ENCODE measurements at places on chromosomes 5 and 9.

- no peak for DNase-seq
Observed at GRCh38 chr9:34635556-34635955, 2.0 kb downstream of the SIGMAR1 start.

DNA sequence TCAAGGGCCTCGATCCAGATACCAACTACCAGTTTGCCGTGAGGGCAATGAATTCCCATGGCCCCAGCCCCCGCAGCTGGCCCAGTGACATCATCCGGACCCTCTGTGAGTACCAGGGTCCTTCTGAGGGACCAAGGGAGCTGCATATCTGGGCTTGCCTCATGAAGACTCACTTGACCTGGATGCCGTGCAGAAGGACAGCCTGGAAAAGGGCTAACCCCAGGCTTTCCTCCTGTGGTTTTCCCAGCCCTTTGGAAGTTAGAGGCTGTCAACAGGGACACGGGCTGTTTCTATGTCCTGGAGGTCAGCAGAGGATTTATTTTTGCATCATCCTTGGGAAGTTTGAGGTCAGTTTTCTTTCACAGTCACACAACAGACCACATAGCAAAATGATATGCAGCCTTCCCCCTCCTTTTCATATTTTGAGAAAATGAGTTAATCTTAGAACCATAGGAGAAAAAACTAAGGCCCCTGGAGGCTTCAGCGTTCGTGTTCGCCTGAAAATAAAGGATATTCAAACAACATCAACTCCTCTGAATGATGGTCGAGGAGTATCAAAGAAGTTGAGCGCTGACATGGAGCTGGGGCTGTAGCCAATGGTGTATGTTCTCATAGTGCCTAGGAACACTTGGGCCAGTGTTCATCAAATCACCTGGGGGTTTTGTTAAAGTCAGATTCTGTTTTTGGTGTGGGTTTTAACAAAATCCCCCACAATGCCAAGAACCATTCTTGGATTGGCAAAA, 112.2 kb downstream of the EGFLAM start:
- no peak for DNase-seq

GRCh38 chr5:65440456-65440855, 41.3 kb downstream of the ADAMTS6 start:
- no peak for DNase-seq

DNA sequence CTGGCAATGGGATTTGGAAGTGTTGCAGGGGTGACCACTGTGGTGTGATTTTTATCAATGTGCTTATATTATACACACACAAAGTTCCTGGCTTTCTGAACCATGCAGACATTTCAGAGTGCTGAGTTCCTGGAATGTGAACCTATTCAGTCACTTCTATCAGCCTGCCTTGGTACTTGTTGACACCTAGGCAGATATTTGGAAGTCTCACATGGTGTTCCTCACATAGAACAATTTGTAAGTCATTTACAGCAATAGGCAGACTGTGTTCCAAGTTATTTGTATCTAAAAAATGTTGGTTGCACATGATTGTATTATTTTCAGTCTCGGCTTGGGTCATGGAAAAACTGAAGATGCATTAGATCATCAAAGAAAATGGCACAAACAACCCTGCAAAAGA, 182.2 kb downstream of the SREK1 start:
- DNase-seq = no peak

DNA sequence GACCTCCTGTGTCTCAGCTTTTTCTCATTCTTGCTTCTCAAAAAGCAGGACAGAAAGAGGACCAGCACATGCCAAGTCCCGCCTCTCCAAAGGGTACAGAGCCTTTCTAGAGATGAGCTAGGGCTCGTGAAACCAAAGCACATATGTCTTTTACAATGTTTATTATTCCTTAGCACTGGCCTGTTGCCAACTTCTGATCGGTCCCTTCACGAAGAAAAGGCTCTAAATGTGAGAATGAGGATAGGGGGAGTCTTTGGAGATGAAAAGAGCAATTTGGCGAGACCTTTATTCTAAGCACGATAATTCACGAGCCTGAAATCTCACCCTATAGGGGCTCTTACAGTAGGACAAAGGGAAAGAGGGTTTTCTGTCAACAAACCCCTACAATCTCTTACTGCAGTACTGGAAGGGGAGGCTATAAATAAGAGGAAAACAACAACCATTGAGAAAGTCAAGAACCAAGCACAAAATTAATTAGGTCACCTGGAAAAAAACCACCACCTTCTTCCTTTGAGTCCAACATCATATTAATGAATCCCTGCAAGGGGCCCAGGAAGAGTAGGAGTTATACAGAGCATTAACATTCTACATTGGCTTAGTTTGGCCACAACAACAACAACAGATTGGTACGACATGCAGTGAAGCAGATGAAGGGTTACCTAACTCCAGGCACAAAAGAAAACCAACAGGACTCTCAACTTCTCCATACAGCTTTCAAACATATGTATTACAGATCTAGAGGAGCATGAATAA, 309.5 kb downstream of the PDE4D start:
- no peak for DNase-seq

GRCh38 chr5:98099448-98100105, 673.9 kb upstream of the RGMB start:
- DNase-seq = no peak

DNA sequence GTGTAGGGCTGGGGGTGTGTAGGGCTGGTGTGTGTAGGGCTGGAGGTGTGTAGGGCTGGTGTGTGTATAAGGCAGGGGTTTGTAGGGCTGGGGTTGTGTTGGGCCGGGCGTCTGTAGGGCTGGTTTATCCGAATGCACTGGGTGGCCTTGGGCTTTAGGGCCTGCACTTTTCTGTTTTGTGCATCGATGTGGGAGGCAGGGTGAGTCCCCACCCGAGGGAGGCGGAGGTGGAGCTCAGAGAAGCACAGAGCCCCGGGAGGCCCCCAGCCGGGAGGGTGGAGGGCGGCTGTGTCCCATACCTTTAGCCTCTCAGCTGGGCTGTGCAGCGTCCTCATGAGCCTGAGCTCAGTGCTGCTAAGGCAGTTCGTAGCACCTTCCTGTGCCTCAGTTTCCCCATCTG, 13.5 kb downstream of the COL5A1 start:
- no peak for DNase-seq

GRCh38 chr5:111810112-111810511, 53.1 kb upstream of the NREP start:
- DNase-seq = no peak

DNA sequence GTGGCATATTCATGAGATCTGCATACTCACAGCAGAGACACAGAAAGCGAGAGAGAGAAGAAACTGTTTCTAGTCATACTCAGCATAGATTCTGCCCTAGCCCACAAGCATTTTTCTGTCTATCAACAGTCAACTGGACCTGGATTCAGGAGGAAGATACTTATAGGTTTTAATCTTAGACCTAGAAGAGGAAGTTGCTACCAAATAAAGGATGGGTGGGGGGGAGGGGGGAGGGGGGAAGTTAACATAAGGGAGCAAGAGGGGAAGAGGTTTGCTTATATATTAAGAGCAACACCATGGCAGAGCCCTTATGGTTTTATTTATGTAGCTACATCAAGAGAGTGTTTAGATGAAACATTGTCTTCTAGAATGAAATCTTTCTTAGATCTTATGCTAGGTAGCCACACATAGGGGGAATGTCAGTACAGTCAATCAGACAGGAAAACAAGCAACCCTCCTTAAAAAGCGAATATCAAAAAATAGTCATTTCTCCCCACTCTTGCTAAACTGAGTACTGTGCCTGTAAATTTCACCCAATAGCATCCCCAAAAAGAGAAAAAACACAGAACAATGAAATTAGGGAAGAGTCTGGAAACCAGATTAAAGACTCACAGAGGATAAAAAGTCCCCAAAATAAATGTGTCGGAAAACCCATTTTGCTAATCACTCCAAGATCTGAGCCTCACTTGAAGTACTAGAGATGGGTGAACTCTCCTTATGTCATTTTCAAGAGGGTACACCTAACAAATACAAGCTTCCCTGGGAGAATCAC, 192.7 kb upstream of the NR4A3 start:
- no peak for DNase-seq

- no peak for DNase-seq
Observed at GRCh38 chr5:36173426-36173825, 21.5 kb downstream of the SKP2 start.

GRCh38 chr9:137705906-137706305, 87.1 kb downstream of the EHMT1 start:
- no peak for DNase-seq

DNA sequence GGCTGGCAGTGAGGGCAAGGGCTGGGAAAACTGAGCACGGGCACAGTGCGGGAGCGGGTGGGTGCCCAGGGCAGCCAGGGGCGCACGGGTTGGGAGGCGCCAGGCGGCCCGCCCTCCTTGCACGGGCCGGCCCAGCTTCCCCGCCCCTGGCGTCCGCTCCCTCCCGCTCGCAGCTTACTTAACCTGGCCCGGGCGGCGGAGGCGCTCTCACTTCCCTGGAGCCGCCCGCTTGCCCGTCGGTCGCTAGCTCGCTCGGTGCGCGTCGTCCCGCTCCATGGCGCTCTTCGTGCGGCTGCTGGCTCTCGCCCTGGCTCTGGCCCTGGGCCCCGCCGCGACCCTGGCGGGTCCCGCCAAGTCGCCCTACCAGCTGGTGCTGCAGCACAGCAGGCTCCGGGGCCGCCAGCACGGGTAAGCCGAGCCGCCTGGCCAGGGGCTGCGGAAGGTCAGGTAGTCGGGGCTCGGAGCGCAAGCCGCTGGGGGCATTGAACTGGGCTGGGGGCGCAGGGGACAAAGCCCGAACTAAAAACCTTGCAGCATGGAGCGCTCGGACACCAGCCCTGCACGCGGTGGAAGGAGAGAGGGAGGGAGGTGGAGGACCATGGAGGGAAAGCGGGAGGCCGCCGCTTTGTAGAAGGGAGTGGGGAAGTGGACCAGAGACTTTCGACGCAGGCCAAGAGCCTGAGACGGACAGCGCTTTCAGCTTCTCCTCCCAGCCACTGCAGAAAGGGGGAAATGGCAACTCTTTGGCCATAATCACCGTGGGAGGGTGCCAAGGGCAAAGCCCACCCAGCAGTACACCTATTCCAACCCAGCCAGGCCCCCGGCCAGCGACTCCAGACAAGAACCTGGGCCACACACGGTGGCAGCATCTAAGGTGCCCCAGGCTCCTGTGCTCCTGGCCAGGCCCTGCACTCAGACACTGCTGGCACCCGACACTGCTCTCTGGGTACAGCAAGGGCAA, at the start of gene TGFBI:
Gene TGFBI, plus strand, starts transcription at position 207 of the 961 bp plus-strand sequence. Its CDS starts 68 bp downstream, at position 275.
- DNase-seq = no peak

GRCh38 chr9:73869264-73869663, 627.9 kb upstream of the RORB start:
- DNase-seq = no peak

DNA sequence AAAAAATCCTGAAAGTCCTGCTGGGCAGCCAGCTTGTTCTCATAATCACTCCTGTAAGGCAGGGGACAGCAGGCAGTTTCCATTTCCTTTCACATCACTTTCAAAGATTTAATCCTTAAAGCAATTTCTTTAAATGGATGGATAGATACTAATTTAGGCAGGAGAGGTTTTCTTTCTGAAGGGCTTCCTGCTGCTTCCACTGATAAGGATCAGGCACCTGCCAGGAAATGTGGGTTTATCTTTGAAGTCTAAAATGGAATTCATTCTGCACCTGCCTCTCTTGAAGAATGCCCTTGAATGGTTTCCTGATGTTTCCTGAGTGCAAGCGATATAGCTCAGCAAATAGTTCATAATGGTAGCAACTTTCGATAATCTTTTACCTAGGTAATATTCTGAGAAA, 64.5 kb downstream of the STARD4 start:
- no peak for DNase-seq

DNA sequence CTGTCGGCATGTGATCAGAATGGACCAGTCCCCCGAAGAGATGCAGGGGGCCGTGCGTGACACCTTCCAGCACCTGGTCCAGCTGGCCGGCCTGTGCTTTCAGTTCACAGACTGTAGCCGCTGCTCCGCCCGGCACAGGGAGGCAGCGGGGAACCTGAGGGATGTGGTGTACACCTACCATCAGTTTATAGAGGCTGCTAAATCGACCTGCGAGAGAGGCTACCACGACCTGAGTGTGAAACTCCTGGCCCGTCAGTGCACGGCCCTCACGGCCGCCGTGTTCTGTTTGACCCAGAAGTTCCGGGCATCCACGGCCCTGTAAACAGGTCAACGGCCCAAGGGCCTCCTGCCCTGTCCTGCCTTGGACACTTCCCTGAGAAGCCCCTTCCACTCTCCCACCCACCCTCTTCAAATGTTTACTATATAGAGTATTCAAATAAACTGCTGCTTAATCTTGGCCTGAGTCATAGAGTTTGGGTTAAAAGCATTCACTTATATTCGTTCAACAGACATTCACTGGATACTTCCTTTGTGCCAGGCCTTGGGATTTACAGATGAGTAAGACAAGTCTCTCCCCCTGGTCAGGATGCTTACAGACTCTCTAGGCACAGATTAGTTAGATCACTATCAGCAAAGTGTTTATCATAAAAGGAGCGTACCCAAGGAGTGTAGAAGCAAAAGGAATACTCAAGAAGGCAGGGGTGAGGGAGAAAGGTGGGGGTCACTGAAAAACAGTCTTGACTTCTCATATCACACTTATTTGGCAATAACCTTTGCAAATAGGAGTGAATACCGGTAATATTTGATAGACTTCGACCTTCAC, 6.9 kb upstream of the TRMT10B start:
- DNase-seq = peak; percentile 8

- no peak for DNase-seq
Observed at GRCh38 chr5:13919786-13920185, 24.7 kb downstream of the DNAH5 start.

- DNase-seq = no peak
Observed at GRCh38 chr5:67375606-67376005, 179.0 kb upstream of the CD180 start.

- no peak for DNase-seq
Observed at GRCh38 chr5:6434731-6435130, 13.9 kb upstream of the UBE2QL1 start.

GRCh38 chr5:34505731-34506130, 150.4 kb upstream of the RAI14 start:
- DNase-seq = no peak

DNA sequence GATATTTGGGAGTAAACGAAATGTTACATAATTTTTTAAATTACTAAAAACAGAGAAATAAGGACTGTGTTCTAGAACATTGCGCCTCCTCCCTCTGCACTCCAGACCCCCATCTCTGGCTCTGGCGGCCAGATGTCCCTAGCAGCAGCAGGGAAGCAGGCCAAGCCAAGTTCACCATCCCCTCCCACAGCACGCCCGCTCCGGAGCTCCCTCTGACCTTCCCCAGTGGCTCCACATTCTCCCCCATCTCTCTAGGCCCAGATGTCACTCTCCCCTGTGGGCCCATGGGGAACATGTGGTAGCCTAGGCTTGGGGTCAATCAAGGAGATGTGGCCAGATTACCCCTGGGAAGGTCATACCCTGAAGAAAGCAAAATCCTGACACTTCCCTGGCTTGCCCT, 6.3 kb upstream of the WNK2 start:
- no peak for DNase-seq

- DNase-seq = no peak
Observed at GRCh38 chr9:123590499-123590898, 234.5 kb downstream of the CRB2 start.

- no peak for DNase-seq
Observed at GRCh38 chr5:136064510-136064909, 35.7 kb downstream of the TGFBI start.

- DNase-seq = no peak
Observed at GRCh38 chr5:119402555-119402954, 46.7 kb downstream of the TNFAIP8 start.

All from BJ (cell line).